ENCODE measurements at places on chromosomes 6 and 20. TPM values are rescaled to one million over a fixed set of nuclear protein-coding genes. Genes with fewer than 3 reads are reported as not detected.
A peak's percentile ranks its signal among the peaks of the same experiment; 100 is the strongest.

The SOBP gene
- total RNA-seq, result 6.2 TPM

DNA sequence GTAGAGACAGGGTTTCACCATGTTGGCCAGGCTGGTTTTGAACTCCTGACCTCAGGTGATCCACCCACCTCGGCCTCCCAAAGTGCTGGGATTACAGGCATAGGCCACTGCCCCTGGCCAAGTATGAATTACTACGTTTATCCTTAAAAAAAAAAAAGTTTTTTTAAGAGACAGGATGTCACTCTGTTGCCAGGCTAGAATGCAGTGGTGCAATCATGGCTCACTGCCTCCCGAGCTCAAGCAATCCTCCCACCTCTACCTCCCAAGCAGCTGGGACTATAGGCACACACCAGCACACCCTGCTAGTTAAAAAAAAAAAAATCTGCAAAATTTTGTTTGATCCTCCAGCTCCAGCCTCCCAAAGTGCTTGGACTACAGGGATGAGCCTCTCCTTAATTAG is 23.1 kb downstream of the IYD start:
- no peaks in the 10 kb centered on the region for H3K36me3 ChIP-seq
- H3K27me3 ChIP-seq, result no peaks in the 10 kb centered on the region
- H3K4me1 ChIP-seq, result no peaks in the 10 kb centered on the region
- no peak overlapping the region for H3K27ac ChIP-seq
- DNase-seq, result no peak

The IMPG1 gene
- total RNA-seq, result not detected

DNA sequence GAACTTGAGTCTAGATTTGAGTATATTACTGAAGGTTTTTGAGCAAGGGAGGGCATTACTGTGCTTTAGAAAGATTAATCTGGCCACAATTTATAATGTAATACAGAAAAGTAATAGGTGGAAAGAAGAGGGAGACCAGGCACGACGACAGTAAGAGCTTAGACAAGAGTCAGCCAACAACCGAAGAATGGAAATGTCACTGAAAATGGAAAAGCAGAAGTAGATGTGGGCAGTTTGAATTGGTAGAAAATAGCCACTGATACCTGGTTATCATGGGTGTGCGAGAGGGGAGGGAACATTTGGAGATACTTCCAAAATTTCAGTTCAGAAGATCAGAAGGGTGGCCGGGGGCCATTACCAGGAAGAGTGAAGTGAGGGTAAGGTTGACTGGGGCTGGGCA is 339.1 kb downstream of the UTRN start:
- H3K27me3 ChIP-seq, result no peaks in the 10 kb centered on the region
- H3K4me1 ChIP-seq, result peaks cover 2% of the 10 kb centered on the region
- H3K4me3 ChIP-seq, result no peak overlapping the region
- H3K27ac ChIP-seq, result no peak overlapping the region
- no peaks in the 10 kb centered on the region for H3K36me3 ChIP-seq

GRCh38 chr6:17721671-17722070 is 14.9 kb upstream of the NUP153 start:
- no peak overlapping the region for H3K4me3 ChIP-seq
- no peaks in the 10 kb centered on the region for H3K36me3 ChIP-seq
- H3K27ac ChIP-seq, result no peak overlapping the region
- H3K27me3 ChIP-seq, result no peaks in the 10 kb centered on the region
- no peak for DNase-seq

- no peak overlapping the region for H3K27ac ChIP-seq
- no peaks in the 10 kb centered on the region for H3K4me1 ChIP-seq
- no peaks in the 10 kb centered on the region for H3K36me3 ChIP-seq
- peak overlapping the region; percentile 31 for H3K4me3 ChIP-seq
- no peaks in the 10 kb centered on the region for H3K27me3 ChIP-seq
Observed at GRCh38 chr6:137001299-137001976, 43.3 kb downstream of the IL20RA start.

The SIRPB2 gene
- 0.28 TPM for total RNA-seq

GRCh38 chr6:143498428-143498827 is 13.1 kb downstream of the FUCA2 start:
- no peaks in the 10 kb centered on the region for H3K4me1 ChIP-seq
- no peak overlapping the region for H3K27ac ChIP-seq
- no peaks in the 10 kb centered on the region for H3K27me3 ChIP-seq
- H3K36me3 ChIP-seq, result peaks cover 3% of the 10 kb centered on the region
- no peak overlapping the region for H3K4me3 ChIP-seq

- no peaks in the 10 kb centered on the region for H3K4me1 ChIP-seq
- no peak overlapping the region for H3K27ac ChIP-seq
- DNase-seq, result no peak
- no peaks in the 10 kb centered on the region for H3K27me3 ChIP-seq
Observed at GRCh38 chr6:94639564-94639963, 937.8 kb upstream of the MANEA start.

The RAD21L1 gene
- 0.48 TPM for total RNA-seq

- no peak for DNase-seq
- no peaks in the 10 kb centered on the region for H3K4me1 ChIP-seq
- H3K4me3 ChIP-seq, result no peak overlapping the region
- H3K36me3 ChIP-seq, result no peaks in the 10 kb centered on the region
- H3K27me3 ChIP-seq, result no peaks in the 10 kb centered on the region
Observed at GRCh38 chr6:50047026-50047425, 2.7 kb downstream of the DEFB112 start.
